ENCODE measurements at places on chromosomes 3 and 15. TPM values are rescaled to one million over a fixed set of nuclear protein-coding genes. Genes with fewer than 3 reads are reported as not detected.

GRCh38 chr3:114650808-114651207 is 357.0 kb downstream of the TIGIT start:
- DNase-seq = no peak

- no peak for DNase-seq
Observed at GRCh38 chr15:56042031-56042430, 48.6 kb upstream of the NEDD4 start.

GRCh38 chr15:22950256-22950990 is 29.7 kb downstream of the CYFIP1 start:
- no peak for DNase-seq

DNA sequence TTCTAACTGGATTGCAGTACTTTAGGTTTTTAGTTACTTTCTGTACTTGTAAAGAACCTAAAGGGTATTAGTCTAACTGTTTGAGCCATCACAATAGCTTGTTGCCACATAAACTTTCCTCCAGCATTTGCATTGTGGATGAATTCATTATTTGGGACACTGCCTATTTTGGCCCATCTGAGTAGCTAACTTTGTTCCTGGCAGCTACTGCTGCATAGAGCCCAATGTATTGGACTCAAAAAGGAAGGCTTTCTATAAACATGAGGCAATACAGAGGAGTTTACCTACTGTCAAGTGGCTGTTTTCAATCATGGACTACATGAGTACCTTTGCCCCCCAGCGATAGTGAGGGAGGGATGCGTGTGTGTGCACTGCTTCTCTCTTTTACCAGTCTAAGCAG is 1.9 kb downstream of the ROBO2 start:
- no peak for DNase-seq

DNA sequence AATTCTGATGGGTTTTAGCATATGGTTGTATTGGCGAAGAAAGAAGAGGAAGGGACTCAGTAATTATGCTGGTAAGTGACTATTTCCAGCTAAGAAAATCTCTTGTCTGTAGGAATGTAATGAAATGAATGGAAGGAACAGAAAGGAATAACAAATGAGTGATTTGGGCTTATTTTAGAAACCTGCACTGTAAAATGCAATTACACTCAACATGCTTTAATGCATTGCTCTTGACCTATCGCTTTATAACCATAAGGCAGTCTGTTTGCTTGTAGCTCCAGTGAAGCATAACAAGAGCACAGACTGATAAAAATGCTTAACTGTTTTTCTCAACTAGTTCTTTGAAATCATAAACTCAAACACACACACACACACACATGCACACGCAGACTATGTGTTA is 549.0 kb downstream of the ROBO2 start:
- no peak for DNase-seq

The CDHR4 gene
- not detected for total RNA-seq

The TM6SF1 gene
- 0.67 TPM for total RNA-seq

Measured in left colon (tissue), 2 donors.